ENCODE measurements at places on chromosomes 2 and 18.
A peak's percentile ranks its signal among the peaks of the same experiment; 100 is the strongest.

- DNase-seq, result peak; percentile 50
Observed at GRCh38 chr2:219405451-219405850, 12.7 kb upstream of the DES start.

GRCh38 chr2:189096769-189097447 is 82.7 kb downstream of the COL5A2 start:
- peak; percentile 94 for DNase-seq

GRCh38 chr2:198499539-198499938 is 695.1 kb downstream of the PLCL1 start:
- peak; percentile 15 for DNase-seq

- DNase-seq, result no peak
Observed at GRCh38 chr2:11711354-11711716, 35.1 kb upstream of the LPIN1 start.

- DNase-seq, result peak; percentile 82
Observed at GRCh38 chr2:128347701-128348539, 29.3 kb upstream of the HS6ST1 start.

DNA sequence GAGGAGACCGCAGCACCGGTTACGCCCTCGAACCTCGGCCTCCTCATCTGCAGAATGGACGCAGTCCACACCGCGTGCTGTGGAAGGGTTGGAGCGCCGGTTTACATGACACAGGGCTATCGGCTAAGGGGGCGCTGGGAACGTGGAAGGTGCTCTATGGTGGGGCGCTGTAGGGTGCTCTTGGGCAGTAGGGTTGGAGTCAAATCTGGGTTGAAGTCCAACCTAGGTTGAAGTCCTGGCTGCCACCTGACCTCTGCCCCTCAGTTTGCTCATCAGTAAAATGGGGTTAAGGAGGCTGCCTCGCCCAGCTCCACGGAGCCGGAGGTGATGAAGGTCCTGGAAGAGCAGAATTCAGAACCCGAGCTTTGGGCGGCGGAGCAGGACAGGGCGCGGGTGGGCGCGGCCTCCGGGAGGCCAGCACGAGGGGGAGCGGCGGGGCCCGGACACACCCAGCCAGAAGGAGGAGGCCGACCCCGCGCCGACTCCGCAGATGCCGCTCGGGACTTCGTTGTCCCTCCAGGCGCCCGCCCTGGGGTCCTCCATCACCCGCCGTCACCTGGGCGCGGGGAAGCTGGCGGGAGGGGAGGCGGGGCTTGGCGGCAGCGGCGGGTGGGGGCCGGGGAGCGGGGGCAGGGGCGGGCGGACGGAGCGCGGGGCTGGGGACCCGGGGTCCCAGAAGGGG is 558 bp upstream of the GAREM2 start:
- DNase-seq, result no peak

GRCh38 chr2:176565641-176566323 is 296.5 kb downstream of the MTX2 start:
- DNase-seq, result no peak

GRCh38 chr2:113370478-113371091 is 66.9 kb upstream of the ZNG1B start:
- DNase-seq, result peak; percentile 79

- no peak for DNase-seq
Observed at GRCh38 chr18:1177232-1177631, 272.6 kb downstream of the ADCYAP1 start.

DNA sequence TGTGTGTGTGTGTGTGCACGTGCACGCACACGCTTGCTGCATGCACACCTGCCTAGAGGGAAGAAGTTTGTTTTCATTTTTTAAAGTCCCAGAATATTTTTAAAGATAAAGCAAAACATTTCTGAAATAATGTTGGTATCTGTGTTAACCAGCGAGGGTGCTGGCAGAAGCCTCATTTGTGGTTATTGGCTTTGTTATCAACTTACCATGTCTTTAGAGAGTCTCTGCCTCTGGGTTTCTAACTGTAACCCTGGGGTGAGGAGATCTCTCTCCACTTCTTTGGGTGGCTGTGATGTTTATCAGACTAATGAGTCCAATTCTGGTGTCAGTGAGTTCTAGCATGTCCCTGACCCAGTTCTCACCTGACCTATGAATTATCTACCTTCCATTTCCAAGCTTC is 927.6 kb upstream of the FANCL start:
- no peak for DNase-seq

GRCh38 chr18:46325895-46326294 is 221.7 kb downstream of the HAUS1 start:
- no peak for DNase-seq

DNA sequence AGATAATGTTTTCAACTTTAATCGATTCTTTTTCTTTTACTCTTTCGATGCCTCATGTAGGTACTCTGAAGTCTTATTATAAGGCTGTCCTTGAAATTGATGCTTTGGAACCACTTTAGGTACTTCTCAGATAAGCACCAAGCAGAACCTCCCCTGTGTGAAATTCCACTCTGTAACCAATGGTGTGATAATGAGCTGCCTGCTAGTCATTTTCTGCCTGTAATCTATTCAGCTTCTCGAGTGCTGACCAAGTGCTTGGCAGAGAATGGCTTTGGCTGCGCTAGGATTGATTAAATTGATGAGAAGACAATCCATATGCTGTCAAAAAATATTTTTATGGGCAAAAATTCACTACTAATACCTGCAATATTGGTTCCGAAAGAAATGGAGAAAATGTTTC is 132.1 kb upstream of the STON1 start:
- no peak for DNase-seq

DNA sequence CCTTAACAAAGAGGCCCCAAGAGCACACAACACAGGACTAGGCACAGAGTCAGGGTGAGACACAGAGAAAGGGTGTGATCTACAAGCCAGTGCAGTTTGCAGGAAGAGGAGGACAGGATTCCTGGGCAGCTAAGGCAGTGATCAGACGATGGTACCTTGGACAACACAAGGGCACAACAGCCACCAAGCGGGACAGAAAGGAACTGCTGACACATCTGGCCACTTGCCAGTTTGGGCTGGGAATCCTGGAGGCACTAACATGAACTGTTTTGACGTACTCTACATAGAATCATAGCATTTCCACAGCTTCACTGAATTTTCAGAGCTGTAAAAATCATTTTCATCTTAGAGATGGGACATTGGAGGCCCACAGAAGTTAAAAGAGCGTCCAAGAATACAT is 221.5 kb upstream of the SLC35G4 start:
- DNase-seq, result peak; percentile 59

DNA sequence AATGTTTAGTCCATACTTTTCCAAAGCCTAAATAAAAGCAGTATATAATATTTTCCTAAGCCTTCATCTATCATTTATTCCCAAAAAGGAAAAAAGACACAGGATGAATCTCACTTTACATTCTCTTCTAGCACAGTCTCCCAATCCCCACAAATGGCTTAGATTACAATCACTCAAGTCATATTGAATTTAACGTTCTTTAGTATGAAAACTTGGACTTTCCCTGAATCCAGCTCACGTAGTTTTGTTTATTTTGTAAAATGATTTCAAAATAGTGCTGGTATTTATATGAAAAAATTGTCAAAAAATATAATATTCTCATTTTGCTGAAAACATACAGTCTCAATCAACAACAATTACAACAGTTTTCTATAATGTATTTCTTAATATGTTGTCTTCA is 137.7 kb upstream of the CCDC150 start:
- no peak for DNase-seq

All from fibroblast of skin of back (primary cell).